ENCODE measurements at places on chromosomes 2 and 18.

GRCh38 chr2:231452799-231453508 is 11.3 kb downstream of the NCL start:
- DNase-seq, result no peak

DNA sequence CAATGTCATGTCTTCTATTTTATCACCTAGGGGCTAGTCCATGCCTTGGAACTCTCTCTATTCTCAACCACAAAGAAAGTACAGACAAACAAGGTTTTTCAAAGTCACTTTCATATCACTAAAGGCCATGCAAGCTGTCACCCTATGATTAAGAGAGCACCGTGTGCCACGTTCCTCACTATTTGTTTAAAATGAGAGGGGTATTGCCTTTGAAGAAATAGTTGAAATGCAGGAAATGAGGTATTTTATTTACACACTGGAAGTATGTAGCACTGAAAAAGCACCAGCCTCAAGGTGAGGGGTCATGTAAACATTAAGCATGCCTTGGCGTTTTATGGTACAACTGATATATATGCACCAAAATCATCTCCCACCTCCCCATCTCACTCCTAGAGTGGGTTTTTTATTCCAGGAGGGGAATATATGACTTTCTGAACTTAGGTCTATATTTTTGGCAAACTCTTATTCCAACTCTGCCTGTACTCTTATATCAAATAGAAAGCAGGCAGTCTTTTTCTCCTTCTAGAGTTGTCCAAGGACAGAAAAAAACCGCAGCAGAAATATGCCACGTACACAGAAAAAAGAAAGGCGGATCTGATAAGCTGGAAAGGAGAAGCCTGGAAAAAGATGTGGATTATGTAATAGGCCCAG is 53.5 kb downstream of the VSNL1 start:
- no peak for DNase-seq

DNA sequence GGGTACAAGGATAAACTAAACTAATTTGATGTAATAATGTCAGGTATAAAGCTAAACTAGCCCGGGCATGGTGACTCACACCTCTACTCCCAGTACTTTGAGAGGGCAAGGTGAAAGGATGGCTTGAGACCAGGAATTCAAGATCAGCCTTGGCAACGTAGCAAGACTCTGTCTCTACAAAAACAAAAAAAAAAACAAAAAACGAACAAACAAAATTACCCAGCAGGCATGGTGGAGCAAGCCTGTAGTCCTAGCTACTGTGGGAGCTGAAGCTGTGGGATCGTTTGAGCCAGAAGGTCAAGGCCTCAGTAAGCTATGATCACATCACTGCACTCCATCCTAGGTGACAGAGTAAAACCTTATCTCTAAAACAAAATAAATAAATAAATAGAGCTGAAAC is 131.8 kb upstream of the KYNU start:
- DNase-seq, result no peak

GRCh38 chr18:395456-396250 is 104.8 kb downstream of the COLEC12 start:
- DNase-seq, result no peak

GRCh38 chr2:59018737-59019136 is 777.6 kb upstream of the FANCL start:
- DNase-seq, result no peak

DNA sequence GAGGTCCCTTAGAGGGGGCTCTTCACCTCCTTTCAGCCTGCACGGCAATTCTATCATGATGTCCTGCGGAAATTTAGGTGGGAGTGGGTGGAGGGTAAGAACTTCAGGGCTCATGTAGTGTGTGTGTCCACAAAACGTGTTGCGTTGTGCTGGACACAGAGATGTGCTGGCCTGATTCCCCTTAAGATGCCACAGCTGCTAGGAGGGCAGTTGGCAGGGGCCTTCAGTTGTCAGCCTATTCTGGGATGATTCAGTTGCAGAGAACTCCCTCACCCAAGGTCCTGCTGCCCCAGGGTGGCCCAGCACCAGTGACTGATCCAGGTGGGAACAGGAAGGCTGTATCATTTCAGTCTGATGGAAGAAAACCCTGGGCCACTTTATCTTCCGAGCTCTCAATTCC is 1.0 kb upstream of the HJURP start:
- DNase-seq, result no peak

GRCh38 chr2:97673915-97674283 is 4.4 kb downstream of the C2orf92 start:
- no peak for DNase-seq

DNA sequence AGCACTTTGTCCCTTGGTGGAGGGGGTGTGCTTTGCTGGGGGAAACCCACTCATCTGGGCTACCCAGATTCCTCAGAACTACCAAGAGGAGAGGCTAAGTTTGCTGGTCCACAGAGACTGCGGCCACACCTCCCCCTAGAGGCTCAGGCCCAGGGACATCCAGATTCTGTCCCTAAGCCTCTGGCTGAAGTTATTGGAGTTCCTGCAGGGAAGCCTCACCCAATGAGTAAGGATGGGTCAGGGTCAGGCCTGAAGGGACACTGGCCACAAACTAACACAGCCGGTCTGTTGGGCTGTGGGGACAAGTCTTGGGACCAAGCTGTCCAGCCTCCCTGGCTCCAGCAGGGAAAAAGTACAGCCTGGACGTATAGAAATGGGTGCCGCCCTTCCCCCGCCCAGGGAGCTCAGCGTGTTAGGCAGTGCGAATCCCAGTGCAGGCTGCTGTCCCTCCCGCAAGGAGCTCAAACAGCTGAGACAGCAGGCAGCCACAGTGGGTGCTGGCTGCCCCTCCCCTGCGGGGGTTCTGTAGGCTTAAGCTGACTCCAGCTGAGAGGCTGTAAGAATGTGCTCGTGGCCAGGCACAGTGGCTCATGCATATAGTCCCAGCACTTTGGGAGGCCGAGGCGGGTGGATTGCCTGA is 86.9 kb upstream of the ARL5A start:
- DNase-seq, result no peak

GRCh38 chr18:23635283-23636070 is 27.2 kb downstream of the ANKRD29 start:
- no peak for DNase-seq

- DNase-seq, result no peak
These were observed 9.7 kb upstream of the SFXN5 start for GRCh38 chr2:73081181-73081671.

GRCh38 chr2:207135340-207135739 is 30.4 kb downstream of the KLF7 start:
- peak; percentile 55 for DNase-seq

- DNase-seq, result no peak
These were observed 64.5 kb upstream of the NPAS2 start for GRCh38 chr2:100755441-100755840.

DNA sequence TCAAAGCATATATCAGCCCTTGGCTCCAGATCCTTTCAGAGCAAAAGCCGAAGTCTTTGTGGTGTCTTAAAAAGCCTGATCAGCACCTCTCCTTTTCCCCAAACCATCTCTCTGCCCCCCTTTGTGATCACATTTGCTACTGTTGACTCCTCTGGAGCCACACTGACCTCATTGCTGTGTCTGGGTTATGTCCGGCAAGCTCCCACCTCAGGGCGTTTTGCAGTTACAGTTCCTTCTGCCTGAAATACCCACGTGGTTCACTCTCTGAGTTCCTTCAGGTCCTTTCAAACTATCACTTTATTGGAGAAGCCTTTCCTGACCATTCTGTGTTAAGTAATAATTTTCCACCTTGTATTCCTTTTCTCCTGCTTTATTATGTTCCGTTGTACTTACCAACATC is 11.8 kb downstream of the C2orf69 start:
- no peak for DNase-seq

DNA sequence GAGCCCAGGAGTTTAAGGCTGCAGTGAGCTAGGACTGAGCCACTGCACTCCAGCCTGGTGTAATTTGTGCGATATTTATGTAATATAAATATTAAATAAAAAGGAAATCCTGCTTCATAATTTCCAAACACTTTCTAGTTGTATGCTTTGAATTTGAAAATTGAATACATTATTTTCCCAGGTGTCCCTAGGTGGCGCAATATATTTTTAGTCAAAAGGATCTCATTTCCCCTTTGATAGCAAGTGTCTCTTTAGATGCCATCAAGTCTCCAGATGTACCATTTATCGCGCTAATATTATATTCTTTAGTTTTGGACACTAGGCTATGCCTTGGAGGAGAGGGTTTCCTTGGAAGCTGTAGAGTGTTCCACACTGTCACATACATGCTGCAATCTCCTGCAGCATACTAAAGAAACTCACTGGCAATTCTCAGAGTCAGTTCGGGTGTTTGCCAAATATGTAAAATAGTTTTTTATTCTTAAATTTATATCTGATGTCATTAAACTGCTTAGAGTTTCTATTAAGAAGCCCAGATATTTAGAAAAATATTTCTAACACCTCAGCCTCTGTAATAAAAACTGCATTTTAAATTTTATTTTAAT is 5.6 kb upstream of the WDR7 start:
- DNase-seq, result peak; percentile 30

GRCh38 chr2:44389895-44390294 is 28.1 kb downstream of the CAMKMT start:
- no peak for DNase-seq

DNA sequence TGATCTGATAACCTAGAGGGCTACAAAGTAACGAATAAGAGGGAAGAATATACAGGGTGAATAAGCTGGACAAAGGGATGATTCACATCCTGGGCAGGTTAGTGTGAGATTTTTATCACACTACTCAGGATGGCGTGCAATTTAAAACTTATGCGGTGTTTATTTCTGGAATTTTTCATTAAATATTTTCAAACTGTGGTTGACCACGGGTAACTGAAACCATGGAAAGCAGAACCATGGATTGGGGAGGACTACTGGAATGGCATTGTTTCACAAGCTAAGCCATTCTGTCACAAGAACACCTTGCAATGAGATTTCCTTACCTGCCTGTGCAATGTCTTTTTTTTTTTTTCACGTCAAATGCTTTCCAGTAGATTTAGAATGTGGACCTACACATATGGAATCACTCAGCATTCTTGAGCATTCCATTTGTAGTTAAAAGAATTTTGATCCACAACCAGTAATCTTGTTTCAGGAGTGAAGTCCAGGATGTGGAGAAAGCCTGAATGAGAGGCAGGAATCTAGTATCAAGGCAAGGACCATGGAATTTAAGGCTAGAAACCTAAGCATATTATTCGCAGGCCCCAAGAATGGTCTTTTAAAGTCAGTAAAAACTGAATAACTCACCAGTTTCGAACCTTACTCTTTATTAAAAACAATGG is 8.0 kb upstream of the CDK15 start:
- no peak for DNase-seq

GRCh38 chr18:8841781-8842485 is 136.6 kb downstream of the MTCL1 start:
- no peak for DNase-seq

- no peak for DNase-seq
These were observed 23.0 kb downstream of the MPP4 start for GRCh38 chr2:201675454-201675853.

- no peak for DNase-seq
These were observed 361.1 kb downstream of the INSIG2 start for GRCh38 chr2:118449401-118449800.

DNA sequence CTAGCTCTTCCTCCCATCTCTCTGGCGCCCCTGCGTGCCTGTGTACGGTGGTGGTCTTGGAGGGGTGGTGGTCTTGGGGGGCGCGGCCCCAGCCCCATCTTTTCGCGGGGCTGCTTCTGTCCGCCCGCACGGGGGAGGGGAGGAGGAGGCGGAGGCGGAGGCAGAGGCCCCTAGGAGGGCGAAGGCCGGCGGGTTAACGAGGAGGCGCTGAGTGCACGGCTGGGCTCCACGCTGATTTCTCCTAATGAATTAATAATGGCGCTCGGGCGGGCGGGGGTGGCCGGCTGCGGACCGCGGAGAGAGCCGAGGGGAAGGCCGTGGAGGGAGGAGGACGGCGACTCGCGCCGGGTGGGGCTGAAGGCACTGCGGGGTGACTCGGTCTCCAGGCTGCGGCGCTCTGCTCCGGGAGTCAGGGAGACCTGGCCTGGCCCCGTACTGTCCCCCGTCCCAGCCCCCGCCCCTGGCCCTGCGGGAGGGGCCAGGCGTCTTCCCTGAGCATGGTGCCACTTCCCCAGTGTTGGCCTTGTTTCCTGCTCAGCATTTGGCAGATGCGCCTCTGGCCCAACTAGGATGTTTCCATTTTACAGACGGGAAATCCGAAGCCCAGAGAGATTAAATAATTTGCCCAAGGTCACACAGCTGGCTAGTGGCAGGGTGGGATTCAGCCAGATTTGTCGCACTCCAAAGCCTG is 6.0 kb downstream of the GAREM2 start:
- no peak for DNase-seq

- DNase-seq, result no peak
These were observed 95.3 kb upstream of the RMDN2 start for GRCh38 chr2:37829616-37830395.

- peak; percentile 60 for DNase-seq
These were observed 27.0 kb downstream of the DNMT3A start for GRCh38 chr2:25314514-25315315.

DNA sequence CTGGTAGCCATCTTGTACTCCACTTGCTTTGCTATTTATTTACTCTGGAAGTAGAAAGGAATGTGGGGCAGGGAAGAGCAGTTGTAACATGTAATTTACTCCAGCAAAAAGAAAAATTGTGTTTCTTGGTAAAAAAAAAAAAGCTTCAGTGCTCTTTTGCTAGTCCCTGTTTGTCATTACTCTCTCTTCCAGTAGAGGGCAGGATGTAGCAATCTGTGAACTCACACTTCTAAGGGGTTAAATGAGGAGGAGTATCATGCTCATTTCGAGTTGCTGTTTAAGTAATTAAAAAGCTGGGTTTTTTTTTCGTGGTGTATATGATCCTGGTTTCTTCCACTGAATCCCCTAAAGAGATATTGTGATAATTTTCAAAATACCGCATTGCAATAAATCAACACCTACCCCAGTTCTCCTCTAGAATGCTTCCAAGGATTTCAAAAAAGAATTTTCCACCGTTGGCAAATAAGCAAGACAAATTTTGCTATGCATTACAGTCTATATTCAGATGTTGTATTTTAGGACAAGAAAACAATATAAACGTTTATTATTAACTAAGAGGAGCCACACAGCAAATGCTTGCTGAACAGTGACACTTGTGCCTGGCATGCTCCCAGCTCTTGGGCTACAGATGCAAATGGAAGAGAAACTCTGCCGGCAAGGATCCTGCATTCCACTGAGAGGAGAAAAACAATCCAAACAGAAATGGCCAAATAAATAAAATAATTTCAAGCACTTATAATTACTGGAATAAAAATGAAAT is 261.6 kb downstream of the ASXL3 start:
- DNase-seq, result no peak

DNA sequence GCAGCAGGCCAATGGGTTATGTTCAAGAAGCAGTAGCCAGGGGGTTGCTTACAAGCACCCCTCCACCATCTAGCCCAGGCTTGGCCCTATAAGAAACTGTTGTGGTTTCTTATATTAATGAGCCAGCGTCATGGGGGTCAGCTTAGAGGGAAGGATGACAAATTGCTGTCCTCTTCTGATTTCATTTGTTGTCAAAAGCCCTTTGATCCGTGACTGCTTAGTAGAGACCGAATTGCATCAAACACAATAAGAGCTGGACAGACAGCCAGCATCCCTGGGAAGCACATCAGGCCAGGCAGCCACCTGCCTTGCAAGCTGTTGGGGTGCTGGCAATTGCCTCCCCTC is 206.6 kb upstream of the SETBP1 start:
- no peak for DNase-seq

GRCh38 chr2:144950899-144951560 is 431.1 kb upstream of the ZEB2 start:
- no peak for DNase-seq

GRCh38 chr2:20178249-20178607 is 46.7 kb downstream of the SDC1 start:
- no peak for DNase-seq

GRCh38 chr2:157830266-157830665 is 45.9 kb downstream of the ACVR1 start:
- no peak for DNase-seq

- no peak for DNase-seq
These were observed 34.9 kb downstream of the ARHGAP28 start for GRCh38 chr18:6764382-6764781.
